ENCODE measurements at places on chromosomes 7 and 10. TPM values are rescaled to one million over a fixed set of nuclear protein-coding genes. Genes with fewer than 3 reads are reported as not detected.

Gene NANOS1
- 0.09 TPM for total RNA-seq

Gene STOX1
- total RNA-seq: 0.34 TPM

Gene TMEM229A
- not detected for total RNA-seq

Gene RPS24
- 2,505 TPM for total RNA-seq

Gene RPEL1
- 0.17 TPM for total RNA-seq

Gene NEBL
- 2.6 TPM for total RNA-seq

Gene HTR5A
- not detected for total RNA-seq

Gene NUDT13
- total RNA-seq: 2.1 TPM

Gene MYOZ1
- not detected for total RNA-seq

Gene TAS2R41
- not detected for total RNA-seq

Gene C7orf33
- not detected for total RNA-seq

Gene CYP2C19
- total RNA-seq: not detected

Gene GIMAP1
- 28.2 TPM for total RNA-seq

Gene DMBT1
- total RNA-seq: not detected

Gene FAM25G
- total RNA-seq: not detected

Gene KCNH2
- total RNA-seq: under 0.01 TPM

Gene LIPA
- total RNA-seq: 101 TPM

Gene ASAH2
- under 0.01 TPM for total RNA-seq

Gene ZNF680
- 12.6 TPM for total RNA-seq

Gene PTER
- 7.5 TPM for total RNA-seq

Gene GPR26
- total RNA-seq: not detected

Gene H2BK1
- total RNA-seq: not detected

Gene MAD1L1
- 53.3 TPM for total RNA-seq

Gene SPDYE11
- total RNA-seq: not detected

Gene NAT16
- total RNA-seq: not detected

Gene TSPAN15
- total RNA-seq: 175 TPM

Gene CD36
- total RNA-seq: 171 TPM

Gene EN2
- total RNA-seq: not detected

Gene ASZ1
- total RNA-seq: not detected

Gene HYAL4
- not detected for total RNA-seq

Gene CCDC146
- 1.4 TPM for total RNA-seq

Gene ANLN
- 95.5 TPM for total RNA-seq

Gene GIMAP8
- total RNA-seq: 157 TPM

Gene CNPY1
- total RNA-seq: not detected

Gene IL2RA
- total RNA-seq: not detected

All from dermis blood vessel endothelial cell (primary cell).